ENCODE measurements at places on chromosomes 13 and 19. TPM values are rescaled to one million over a fixed set of nuclear protein-coding genes. Genes with fewer than 3 reads are reported as not detected.

The DENND1C gene
- polyA plus RNA-seq, result 0.17 TPM

The SEMA6B gene
- polyA plus RNA-seq, result 2.3 TPM

The S1PR4 gene
- 0.77 TPM for polyA plus RNA-seq

The ARHGAP33 gene
- 0.96 TPM for polyA plus RNA-seq

The CXCL17 gene
- 0.11 TPM for polyA plus RNA-seq

The TJP3 gene
- polyA plus RNA-seq, result 0.46 TPM

The NBEA gene
- 0.99 TPM for polyA plus RNA-seq

The LIM2 gene
- not detected for polyA plus RNA-seq

The SPRED3 gene
- 1.0 TPM for polyA plus RNA-seq

The PRR20A gene
- not detected for polyA plus RNA-seq

The ZNF583 gene
- 8.7 TPM for polyA plus RNA-seq

The NDUFB7 gene
- polyA plus RNA-seq, result 488 TPM

DNA sequence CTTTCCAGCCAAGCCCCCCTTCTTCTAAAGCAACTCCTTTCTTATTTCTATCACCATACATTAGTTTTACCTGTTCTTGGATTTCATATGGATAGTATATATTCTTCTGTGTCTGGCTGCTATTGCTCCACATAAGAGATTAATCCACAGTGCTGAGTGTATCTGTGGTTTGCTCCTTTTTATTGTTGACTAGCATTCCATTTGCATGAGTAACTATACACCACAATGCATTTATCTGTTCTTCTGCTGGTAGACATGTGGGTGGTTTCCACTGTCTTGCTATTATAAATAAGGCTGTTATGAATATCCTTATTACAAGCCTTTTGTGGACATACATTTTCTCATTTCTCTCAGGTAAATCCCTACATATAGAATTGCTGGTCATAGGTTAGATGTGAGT is 138.2 kb downstream of the SLC7A1 start:
- no peak for DNase-seq

DNA sequence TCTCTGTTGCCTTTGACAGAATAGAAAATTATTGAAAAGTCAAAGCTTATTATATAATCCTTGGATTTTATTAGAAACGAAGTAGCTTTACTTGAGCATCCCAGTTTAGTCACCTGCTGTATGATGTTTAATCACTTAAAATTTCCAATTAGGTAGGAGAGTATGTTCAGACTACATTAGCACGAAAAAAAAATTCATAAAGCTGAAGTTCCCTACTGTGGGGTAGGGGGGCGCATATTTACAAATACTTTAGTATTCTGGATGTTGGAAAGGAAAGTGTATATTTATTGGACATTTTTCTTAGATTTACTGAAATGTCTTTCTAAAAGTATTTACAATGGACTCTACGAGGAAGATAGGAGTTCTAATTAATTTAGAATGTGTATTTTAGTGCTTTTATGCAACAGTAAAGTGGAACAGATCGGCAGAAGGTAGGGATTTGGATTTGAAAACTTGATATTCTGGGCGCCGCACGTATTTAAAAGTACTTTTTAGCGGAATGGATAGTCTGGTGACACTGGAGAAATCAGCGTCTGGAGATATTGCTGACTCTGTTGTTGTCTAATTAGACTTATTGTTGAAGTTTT is 1.9 kb downstream of the CDK8 start:
- DNase-seq, result no peak

DNA sequence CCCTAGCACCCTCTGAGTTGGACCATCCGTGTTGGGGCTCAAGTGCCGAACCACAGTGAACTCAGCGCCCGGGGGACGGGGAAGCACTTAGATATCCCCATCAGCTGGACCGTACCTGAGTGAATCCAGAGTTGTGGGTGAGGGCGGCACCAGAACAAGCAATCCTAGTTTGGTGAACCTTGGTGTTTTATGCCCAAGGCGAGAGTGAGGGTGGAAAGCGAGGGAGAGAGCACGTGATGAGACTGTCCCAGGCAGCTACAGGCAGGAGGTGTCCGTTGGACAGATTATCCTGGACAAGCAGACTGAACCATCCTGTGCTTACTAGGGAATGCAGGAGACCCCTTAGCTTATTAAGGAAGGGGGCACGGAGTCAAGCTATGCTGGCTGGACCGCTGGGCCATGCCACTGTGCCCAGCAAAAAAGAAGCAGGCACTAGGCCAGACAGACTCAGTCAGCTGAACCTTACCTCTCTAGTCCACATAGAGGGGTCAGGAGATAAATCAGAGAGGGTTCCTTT is 596 bp downstream of the GET3 start:
- no peak for DNase-seq

GRCh38 chr19:51808333-51808986 is 13.5 kb downstream of the FPR3 start:
- DNase-seq, result no peak

- DNase-seq, result no peak
Measured at GRCh38 chr19:6773323-6773931, 919 bp downstream of the VAV1 start.

- peak; percentile 26 for DNase-seq
Measured at GRCh38 chr19:17686023-17686521, 2.1 kb downstream of the UNC13A start.

DNA sequence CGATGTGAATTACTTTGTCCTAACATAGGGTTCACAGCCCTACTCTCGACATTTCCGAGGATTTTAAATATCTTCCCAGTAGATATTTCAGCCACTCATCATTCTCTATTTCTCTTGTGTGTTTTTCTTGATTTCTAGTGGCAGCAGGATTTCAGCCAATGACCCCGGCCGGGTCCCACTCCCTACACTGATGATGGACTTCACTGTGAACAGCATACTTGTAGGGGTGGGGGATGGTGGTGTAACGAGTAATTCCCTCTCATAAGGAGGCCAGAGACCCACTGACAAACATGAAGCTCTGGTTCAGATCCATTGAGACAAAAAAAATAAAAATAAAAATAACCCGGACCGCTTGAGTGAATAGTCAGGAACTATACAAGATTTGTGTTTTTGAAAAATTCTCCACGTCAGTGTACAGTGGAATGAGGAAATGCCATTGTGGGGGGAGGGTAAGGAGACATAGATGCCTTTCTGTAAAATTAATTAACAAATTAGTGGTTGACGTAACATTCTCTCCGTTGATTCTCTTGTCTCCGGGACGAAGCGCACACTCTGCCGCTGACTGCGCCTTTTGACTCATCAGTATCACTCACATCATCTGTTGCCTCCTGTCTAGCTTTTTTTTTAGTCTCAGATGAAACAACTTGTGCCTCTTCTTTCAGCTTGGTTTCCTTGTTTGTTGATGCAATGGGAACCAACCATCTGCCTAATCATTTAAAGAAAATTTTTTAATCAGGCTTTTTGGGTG is 48.8 kb upstream of the IRS2 start:
- DNase-seq, result no peak

DNA sequence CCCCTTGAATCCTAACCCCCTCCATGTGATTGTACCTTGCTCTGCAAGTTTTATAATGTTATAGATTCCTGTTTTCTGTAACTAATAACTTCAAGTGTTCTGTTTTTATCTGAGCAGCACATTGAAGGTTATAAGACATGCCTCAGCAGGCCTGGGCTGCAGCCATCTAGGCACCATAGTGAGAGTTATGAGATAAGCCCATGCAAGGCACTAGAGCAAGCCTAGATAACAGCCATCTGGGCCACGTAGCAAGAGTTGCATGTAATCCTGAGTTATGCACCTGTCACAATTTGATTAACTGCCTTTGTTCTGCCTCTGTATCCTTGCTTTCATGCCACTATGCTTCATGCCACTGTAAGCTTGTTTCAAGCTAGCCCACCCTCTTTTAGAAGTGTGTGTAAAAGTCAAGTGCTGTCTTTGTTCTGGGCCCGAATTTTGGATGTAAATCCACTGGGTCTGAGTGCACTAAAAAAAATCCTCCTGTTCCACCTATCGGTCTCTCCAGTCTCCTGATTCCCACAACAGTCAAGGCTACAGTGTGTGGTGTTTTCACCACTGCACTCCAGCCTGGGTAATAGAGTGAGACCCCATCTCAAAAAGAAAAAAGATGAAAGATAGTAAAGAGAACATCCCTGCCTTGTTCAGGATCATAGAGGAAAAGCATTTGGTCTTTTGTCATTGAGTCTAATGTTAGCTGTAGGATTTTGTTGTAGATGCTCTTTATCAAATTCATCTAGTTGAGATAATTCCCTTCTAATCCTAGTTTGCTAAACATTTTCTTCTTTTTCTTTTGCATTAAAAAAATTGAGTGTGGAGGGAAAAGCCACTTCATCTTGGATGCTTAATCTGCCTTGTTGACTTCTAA is 16.0 kb upstream of the KBTBD6 start:
- DNase-seq, result no peak

GRCh38 chr19:46481947-46482346 is 10.6 kb upstream of the PNMA8A start:
- DNase-seq, result no peak

GRCh38 chr19:4342314-4342614 is 1.1 kb upstream of the MPND start:
- no peak for DNase-seq

- no peak for DNase-seq
Measured at GRCh38 chr19:19382118-19382517, 23.4 kb upstream of the GATAD2A start.

- DNase-seq, result no peak
Measured at GRCh38 chr19:3276341-3276799, 51.9 kb downstream of the CELF5 start.

DNA sequence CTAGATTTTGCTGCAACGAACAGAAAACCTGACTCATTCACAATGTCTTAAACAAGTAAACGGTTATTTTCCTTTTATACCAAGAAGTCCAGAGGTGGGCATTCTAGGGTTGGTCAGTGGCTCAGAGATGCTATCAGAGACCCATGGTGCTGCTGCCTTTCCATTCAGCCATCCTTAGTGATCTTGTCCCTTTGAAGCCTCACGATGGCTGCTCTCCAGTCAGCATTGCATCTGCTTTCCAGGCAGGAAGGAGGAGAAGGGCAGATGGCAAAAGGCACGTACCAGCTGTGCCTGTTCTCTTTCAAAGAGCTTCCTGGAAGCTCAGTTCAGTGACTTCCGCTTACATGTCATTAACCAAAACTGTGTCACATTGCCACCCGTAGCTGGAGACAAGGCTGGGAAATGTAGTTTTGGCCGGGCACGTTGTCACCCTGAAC is 30.1 kb downstream of the WDFY2 start:
- DNase-seq, result peak; percentile 32

GRCh38 chr13:112455476-112456059 is 79.4 kb downstream of the SPACA7 start:
- no peak for DNase-seq

DNA sequence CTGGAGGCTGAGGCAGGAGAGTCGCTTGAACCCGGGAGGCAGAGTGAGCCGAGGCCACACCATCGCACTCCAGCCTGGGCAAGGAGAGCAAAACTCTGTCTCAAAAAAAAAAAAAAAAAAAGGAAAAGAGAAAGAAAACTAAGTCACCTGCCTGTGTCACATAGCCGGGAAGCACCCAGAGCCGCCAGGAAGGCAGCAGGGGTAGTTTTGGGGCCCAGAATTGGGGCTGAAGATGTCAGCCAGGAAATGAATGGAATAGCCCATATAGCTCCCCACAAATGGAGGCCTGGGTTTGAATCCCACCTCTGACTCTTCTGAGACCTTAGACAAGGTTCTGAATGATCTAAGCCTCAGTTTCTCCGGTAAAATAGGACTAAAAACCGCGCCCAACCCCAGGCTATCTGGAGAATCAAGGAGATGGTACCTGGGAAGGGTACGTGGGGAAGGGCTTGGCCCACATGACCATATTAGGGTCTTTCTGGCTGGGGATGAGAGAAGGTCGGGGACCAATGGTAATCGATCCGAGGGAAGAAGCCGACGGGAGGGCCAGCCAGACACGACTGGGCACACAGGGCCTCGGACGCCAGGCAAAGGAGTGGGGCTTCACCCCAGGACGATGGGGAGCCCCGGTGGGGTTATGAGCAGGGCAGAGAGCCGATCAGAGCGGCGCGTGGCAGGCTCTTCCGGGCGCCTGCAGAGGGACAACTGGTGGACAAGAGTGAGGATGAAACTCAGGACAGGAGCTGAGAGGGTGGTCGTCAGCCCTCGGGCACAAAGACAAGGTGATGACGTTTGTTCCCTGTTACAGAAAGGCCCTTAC is 14.4 kb downstream of the CCDC124 start:
- peak; percentile 27 for DNase-seq

GRCh38 chr13:32228330-32229041 is 86.7 kb downstream of the ZAR1L start:
- no peak for DNase-seq

DNA sequence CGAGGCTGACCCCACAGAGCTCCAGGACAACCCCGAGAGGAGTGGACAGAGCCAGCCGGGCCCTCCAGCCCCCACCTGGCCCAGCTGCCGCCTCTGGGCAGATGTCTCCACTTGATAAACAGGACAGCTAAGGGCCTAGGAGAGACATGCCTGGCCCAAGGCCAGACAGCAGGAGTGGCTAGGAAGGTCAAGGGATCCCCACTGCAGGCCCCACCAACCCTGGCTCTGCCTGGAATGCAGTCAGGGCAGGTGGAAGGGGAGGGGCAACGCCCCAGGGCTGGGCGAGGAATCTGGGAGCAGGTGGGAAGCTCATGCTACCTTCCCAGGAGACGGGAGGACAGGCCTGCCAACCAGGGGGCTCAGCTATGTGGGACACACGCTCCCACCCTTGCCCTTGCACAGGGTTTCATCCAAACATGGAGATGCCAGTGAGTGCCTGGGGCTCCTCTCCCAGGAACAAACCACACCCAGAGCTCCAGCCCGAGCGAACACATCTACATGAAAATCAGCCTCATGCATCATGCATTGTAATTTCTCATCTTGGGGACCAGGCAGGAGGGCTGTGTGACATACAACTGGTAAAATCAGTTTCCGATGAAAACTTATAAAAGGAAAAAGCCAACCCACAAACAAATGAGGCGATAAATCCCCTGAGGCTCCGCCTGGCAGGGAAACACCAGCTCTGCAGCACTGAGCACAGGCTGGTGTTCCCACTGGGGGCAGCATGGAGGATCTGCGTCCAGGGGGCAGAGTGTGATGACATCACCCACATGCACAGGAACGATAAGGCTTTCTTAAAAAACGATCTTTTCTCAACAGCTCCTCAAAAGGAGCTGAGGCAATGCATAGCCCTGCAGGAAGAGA is 25.0 kb downstream of the SH3GL1 start:
- DNase-seq, result peak; percentile 42

- DNase-seq, result no peak
Measured at GRCh38 chr13:105735281-105735680, 800.2 kb downstream of the EFNB2 start.

DNA sequence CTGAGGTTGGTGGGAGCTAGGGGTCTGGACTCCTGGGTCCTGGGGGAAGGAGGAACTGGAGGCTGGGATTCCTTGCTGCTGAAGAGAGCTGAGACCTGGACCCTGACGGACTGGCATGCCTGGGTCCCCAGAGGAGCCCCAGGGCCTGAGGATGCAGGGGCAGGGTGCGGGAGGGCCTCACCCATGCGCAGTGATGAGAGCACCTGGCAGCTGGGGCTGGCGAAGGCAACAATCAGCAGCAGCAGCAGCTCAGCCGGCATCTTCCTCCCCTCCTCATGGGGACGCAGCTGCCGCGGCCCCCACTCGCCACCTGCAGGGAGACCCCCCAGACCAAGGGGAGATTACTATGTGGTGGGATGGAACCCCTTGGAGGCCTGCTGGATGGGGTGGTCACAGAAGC is 4.5 kb downstream of the GRIK5 start:
- DNase-seq, result no peak

Data from psoas muscle (tissue), 8 donors.